IPS DF 6.9 (cell line): ENCODE measurements at places on chromosomes 7 and 10.

DNA sequence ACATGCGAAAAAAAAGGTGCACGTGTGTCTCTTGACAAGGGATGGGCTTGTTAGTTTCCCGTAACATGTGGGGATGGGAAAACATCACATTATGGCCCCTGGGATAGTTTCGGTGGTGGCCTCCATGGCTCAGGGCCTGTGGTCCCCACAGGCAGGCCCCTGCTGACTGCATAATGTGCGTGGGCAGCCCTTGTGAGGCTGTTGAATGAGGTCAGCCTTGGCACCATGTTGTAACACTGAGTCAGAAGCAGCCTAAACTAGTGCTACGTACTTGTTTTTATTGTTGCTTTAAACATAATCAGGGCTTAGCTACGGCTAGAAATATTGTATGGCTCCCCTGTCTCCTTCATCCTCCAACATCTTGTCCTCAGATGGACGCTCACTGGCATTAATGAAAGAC lies 80.6 kb downstream of the BEND7 start:
- H3K4me1 ChIP-seq: no peaks in the 10 kb centered on the region
- H3K27ac ChIP-seq: no peak overlapping the region
- no peak for DNase-seq

DNA sequence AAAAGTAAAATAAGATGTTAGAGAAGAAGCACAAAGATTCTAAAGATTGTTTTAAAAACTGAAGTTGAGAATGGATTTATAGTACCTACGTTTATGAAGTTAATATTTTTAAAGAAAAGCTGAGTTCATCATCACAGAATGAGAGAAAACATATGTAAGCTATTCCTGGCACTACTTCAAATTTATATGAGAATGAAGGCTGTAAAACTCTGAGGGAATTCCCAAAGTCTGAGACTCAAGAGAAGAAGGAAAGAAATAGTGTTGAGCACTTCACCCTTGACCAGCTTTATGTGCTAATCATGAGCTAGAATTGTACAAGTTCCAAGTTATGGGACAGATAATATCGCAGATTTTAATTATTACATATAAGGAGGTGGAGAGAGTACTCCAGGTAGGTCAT lies 323.7 kb upstream of the GNAI1 start:
- H3K4me3 ChIP-seq: no peak overlapping the region
- H3K36me3 ChIP-seq: no peaks in the 10 kb centered on the region
- DNase-seq: no peak
- no peak overlapping the region for H3K27ac ChIP-seq

DNA sequence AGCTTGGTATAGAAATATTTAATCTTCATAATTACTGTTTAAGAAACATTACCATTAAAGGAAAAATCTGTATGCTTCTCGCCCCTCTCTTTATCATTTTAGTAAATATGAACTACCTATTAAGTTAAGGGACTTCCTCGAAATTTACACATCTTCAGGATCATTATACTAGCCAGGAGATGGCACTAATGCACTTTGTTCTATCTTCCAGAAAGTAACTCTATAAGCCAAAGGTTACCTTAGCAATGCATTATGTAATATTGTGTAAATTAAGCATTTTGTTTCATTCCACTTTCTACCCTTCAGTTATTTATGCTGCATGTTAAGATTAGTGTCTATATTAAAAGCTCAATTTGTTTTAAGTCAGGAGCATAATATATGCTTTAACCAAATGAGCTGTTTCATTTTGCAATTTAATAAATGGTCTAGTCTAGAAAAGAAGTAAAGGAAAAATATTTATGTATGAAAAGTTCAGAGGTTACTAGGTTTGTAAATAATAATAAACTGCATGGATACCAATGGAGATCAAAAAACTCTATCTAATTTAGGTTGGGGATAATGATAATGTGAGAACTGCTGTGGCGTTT lies 128.5 kb downstream of the ANKRD7 start:
- H3K27me3 ChIP-seq: no peaks in the 10 kb centered on the region
- H3K27ac ChIP-seq: no peak overlapping the region
- DNase-seq: no peak
- no peak overlapping the region for H3K4me3 ChIP-seq
- H3K36me3 ChIP-seq: no peaks in the 10 kb centered on the region

DNA sequence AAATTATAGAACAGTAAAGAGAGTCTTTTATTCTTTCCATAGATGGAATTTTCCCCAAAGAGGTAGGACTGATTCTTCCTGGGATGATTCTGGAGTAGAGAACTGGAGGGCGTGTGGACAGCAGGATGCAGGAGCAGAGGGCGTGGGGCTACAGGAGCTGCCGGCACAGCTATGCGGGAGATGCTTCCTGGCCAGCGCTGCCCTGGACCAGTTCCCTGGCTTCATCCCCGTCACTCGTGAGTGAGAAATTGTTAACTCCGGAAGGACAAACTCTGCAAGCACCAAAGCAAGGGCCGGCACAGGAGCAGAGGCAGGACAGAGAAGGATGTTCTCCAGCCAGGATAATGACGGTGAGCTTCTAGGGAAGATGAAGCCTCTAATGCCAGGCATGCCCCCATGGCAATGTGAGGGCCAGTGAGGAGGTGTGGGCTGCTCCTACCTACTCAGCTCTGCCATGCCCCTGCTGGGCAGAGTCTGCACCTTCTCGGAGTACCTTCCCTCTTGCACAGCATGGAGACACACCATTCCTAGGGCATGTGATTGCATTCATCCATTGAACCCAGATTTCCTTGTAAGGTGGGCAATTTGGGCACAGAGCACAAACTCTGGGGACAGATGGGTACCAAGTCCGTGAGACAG lies 760.9 kb upstream of the IGFBP3 start:
- no peak overlapping the region for H3K27ac ChIP-seq
- no peaks in the 10 kb centered on the region for H3K27me3 ChIP-seq
- no peak overlapping the region for H3K4me3 ChIP-seq

DNA sequence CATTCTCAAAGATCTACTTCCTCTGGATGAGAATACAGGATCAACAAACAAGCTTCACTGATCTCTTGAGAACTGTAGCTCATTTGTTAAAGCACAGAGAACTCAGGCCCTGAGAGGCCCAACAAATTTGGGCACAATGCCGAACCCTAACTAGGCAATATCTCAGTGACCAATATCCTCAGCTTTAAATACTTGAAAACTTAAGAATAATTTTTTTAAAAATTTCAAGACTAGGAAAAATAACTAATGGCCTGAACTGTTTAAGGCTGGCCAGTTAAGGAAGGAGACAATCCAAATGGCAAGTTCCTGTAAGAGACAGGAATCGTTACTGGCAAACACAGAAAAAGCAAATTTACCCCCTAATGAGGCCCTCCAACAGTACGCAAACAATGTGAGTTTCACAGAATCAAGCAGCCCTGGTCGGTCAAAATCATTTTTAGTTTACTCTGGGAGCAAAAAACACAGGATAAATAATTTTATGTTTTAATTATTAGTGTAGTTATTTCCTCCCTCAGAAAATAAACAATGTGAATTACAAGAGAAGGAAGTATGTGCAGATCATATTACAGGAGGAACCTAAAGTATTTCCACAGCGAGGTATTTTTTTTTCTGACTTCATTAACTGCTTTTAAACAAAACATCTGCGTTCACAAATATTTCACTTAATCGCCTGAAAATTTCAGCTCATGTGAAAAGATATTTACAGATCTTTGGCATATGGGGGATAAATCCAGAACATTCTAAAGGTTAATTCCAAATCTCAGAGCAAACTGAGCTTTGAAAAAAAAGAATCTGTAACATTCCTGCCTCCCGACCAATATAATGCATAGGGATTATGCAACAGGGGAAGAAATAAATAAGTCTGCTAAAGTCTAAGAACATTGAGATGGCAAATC lies 39.5 kb downstream of the NT5C2 start:
- DNase-seq: no peak
- H3K4me1 ChIP-seq: no peaks in the 10 kb centered on the region; the same call in 1 of the 2 replicates
- H3K4me3 ChIP-seq: no peak overlapping the region
- no peaks in the 10 kb centered on the region for H3K27me3 ChIP-seq
- H3K36me3 ChIP-seq: no peaks in the 10 kb centered on the region
- H3K27ac ChIP-seq: no peak overlapping the region

DNA sequence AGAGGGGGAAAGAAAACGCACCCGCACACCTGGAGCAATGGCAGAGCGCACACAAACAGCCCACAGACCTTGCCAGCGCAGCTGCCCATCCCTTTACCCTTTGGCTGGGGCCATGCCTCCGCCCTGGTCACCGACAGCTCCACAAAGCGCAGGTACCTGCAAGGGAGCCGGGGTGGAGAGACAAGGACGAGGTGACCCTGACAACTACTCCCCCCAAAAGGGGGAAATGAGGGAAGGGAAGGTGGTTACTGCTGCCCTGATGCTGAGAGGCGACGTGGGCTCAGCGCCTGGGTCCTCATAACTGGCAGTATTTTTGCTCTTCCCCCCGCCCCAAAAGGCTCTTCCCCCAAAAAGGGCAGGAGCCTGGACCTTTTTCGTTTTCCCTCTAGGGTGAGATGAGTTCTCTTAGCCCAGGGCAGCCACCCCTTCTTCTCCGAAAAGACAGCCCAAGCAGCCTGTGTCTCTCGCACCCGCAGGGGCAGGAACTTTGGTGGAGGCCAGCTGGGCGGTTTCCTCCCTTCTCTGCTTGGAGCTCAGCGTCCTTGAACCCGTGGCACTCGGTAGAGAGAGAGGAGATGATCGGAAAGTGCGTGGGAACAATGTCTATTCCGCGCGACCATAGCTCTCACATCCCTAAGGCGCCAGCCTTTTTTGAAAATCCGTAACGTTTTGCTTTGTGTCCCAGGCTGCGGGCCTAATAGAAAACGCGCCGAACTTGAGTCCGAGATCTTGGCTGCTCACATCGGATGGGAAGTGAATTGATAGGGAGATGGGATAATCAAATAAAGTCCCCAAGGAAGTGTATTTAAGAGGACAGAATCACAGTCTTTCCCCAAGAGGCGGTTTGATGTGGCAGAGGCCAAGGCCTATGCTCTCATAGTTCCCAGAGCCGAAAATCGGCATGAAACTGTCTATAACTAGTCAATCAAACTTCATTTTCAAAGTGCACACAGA lies 1.0 kb downstream of the NKX2-3 start:
- peaks cover 93% of the 10 kb centered on the region for H3K27me3 ChIP-seq
- no peak overlapping the region for H3K4me3 ChIP-seq
- DNase-seq: no peak
- no peak overlapping the region for H3K27ac ChIP-seq

GRCh38 chr10:53432035-53432434 lies 659.5 kb upstream of the MBL2 start:
- H3K27ac ChIP-seq: no peak overlapping the region
- no peaks in the 10 kb centered on the region for H3K36me3 ChIP-seq
- no peaks in the 10 kb centered on the region for H3K27me3 ChIP-seq

GRCh38 chr7:18550574-18550973 lies 55.0 kb downstream of the HDAC9 start:
- no peak overlapping the region for H3K27ac ChIP-seq
- no peaks in the 10 kb centered on the region for H3K27me3 ChIP-seq
- DNase-seq: no peak
- H3K36me3 ChIP-seq: no peaks in the 10 kb centered on the region

DNA sequence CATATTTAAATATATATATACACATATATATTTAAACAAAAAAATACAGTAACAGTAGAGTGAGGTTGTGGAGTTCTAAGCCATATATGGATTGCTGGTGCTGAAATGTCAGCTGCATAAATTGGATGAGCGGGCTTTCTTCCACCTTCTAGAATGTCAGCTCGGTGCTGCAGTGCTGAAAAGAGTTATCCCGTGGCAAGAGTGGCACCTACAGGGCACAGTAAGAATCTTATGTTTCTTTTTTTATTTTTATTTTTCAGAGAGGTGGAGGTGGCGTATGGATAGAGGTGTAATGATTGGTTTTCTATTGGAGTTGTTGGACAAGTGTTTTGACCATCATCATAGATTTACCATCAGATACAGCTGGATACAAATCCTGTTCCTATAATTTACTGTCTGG lies 86.2 kb upstream of the DYNC1I1 start:
- no peaks in the 10 kb centered on the region for H3K4me1 ChIP-seq
- H3K27me3 ChIP-seq: no peaks in the 10 kb centered on the region
- H3K4me3 ChIP-seq: no peak overlapping the region
- DNase-seq: no peak
- H3K36me3 ChIP-seq: no peaks in the 10 kb centered on the region

DNA sequence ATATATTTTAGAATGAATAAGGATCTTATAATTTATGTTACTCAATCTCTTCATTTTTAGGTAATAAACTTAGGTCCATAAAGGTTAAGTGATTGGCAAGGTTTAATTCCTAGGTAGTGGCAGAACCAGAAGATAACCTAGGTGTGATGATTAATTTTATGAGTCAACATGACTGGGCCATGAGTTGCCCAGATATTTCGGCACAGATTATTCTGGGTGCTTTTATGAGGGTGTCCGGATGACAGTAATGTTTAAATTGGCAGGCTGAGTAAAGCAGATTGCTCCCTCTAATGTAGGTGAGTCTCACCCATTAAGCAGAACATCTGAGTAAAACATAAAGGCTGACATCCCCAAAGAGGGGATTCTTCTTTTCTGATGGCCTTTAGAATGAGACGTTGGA lies 1349.3 kb upstream of the CELF2 start:
- no peaks in the 10 kb centered on the region for H3K27me3 ChIP-seq
- H3K36me3 ChIP-seq: no peaks in the 10 kb centered on the region
- DNase-seq: no peak
- no peak overlapping the region for H3K27ac ChIP-seq
- no peaks in the 10 kb centered on the region for H3K4me1 ChIP-seq

DNA sequence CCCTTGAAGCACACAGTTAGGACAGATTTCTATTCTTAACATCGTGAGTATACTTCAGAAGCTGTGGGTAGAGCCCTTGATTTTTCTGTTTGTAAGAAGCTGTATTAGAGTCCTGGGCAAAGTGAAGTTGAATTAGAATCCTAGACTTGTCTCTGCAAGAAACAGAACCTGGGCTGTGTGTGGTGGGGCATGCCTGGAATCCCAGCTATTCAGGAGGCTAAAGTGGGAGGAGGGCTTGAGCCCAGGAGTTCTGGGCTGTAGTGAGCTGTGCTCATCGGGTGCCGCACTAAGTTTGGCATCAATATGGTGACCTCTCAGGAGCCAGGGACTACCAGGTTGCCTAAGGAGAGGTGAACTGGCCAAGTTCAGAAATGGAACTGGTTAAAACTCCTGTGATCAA lies 183.4 kb downstream of the GNAI1 start:
- H3K4me3 ChIP-seq: no peak overlapping the region
- no peak overlapping the region for H3K27ac ChIP-seq
- no peak for DNase-seq
- H3K36me3 ChIP-seq: no peaks in the 10 kb centered on the region

DNA sequence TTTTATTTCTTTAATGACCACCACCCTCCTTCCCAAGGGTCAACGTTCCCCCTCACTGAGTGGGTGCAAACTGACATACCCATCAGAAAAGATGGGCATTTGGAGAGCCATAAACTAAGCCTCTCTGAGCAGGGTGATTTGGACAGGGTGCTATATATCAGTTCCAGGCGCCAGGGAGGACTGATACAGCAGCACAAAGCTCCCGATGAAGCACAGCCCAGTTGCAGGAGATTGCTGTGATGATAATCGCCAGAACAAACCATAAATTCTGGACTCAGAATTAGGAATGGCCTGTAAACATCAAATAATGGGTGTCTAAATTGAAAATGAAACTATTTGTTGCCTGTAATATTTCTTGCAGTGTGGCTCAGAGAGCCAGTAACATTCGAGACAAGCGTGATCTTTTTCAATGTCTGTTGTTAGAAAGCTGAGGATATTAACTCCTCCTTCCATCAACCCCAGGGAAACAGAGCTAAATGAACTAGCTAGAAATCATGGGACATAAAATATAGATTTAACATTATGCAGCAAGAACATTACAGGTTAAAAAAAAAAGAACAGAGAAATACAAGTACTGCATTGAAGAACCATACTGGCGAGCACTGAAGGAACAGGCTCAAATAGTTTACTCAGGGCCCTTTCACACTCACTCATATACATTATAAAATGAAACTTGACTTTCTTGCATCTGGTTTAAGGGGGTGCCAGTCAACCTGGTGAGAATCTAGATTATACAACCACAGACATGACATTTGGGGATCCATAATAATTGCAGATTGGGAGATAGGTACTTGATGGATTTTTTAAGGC lies 137.5 kb upstream of the LRRTM3 start:
- no peak overlapping the region for H3K27ac ChIP-seq
- no peaks in the 10 kb centered on the region for H3K4me1 ChIP-seq
- DNase-seq: no peak
